ENCODE measurements at places on chromosomes 4 and X.

DNA sequence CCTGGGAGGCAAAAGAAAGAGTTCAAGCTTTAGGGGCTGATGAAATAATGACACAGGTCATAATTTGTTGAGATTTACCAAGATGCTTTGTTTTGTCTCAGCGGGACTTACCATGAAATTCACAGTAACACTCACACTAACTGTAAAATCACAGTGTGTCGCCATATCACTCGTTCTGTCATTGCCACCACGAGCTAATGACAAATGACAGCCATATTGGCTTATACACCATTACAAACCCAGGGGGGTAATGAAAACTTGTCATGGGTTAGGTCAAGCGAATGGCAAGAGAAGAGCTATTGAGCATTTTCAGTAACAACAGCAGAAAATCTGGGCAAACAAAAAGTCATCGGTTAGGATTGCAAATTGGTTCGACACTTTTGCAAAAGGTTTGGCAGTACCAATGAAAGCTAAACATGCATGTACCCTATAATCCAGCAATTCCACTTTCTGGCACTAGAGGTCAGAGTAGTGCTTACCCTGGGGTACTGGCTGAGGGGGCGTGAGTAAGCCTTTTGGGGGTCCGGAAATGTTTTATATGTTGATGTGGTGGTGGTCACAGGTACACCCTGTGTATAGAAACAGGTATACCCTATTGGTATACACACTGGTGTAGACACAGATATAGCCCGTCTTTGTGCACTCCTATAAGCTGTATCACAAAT is 83.9 kb upstream of the RAI2 start:
- DNase-seq = no peak

DNA sequence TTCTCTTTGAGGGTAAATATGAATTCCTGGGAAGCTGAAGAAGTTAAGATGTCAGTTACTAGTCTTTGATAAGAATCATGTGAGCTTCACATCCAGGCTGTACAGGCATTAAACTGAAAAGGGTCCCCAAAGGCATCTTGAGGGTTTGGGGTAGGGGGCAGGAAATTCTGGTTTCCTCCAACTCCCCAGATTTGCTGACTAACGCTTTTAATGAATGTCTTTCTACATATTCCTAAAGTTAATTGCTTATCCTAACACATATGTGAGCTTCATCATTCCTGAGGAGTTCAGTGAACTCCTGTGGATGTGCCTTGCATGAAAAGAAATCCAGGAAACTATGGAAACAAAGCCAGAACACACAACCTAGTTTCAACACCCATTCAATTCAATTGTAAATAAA is 73.8 kb upstream of the GAB1 start:
- no peak for DNase-seq

GRCh38 chr4:156778606-156779005 is 193.0 kb downstream of the PDGFC start:
- no peak for DNase-seq

- no peak for DNase-seq
Observed at GRCh38 chr4:38837849-38838248, 18.8 kb downstream of the TLR6 start.

DNA sequence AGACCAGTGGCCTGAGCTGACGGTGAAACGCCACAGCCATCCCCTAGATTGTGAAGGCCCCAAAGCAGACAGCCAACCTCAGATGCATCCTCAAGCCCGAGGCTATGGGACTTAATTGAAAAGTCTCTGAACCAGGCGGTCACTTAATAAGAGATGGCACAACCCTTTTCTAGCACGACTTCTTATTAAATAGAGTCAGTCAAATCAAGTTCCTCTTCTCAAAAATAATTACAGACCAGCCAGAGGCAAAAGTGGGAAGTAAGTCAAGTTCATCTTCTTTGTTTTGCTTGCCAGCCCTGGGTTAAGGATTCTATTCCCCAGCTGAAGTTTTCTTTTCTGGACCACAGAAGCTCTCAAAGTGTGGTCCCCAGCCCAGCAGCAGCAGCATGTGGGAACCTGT is 9.7 kb upstream of the SH3KBP1 start:
- no peak for DNase-seq
